Stimulated activated CD8-positive, alpha-beta memory T cell treated with anti-CD3 and anti-CD28 coated beads, Interleukin-7, amount 100 ng/mL, for 24 hours (primary cell): ENCODE measurements at places on chromosomes 13 and 19.

GRCh38 chr13:30774214-30774730 lies 38.9 kb downstream of the ALOX5AP start:
- no peak for DNase-seq

GRCh38 chr19:33553530-33554310 lies 32.1 kb upstream of the PEPD start:
- DNase-seq: no peak

DNA sequence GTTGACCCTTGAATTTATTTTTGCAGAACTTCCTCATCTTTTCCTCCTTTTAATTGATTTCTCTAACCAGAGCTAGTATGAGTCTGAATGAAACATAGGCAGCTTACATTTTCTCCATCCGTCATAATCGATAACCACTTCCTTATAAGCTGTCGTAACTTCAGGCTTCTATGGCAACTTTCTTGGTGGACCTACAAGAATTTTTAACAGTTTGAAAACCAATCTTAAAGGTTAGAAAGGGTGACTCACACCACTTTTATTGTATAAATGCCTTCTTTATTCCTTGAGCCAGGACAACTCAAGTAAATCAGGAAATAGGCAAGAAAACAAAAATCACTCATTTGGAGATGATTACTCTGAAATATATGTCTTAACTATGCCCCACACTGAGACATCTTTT lies 105.7 kb upstream of the KL start:
- no peak for DNase-seq

DNA sequence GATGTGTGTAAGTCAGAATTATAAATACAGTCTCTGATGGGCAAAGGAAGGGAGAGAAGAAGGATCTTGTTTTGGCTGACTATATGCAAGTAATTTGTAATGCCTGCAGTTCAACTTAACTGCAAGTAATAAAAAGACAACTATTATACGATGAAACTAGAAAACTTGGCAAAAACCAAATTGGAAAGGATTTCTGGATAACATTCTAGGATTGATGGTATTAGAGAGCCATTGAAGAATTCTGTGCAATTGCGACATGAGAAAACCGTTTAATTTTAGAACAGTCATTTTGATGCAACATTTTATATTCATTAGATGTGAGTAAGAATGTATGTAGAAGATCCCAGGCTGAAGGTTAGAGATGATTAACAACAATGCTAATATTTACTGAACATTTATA lies 1334.1 kb downstream of the EFNB2 start:
- no peak for DNase-seq

- DNase-seq: no peak
These were observed 2.0 kb downstream of the ZNF792 start for GRCh38 chr19:34961775-34962686.
